ENCODE measurements at places on chromosomes 4 and X.

GRCh38 chr4:6918338-6918737, 8.7 kb downstream of the TBC1D14 start:
- no peak for DNase-seq

GRCh38 chr4:36485885-36486284, 204.5 kb downstream of the DTHD1 start:
- no peak for DNase-seq

DNA sequence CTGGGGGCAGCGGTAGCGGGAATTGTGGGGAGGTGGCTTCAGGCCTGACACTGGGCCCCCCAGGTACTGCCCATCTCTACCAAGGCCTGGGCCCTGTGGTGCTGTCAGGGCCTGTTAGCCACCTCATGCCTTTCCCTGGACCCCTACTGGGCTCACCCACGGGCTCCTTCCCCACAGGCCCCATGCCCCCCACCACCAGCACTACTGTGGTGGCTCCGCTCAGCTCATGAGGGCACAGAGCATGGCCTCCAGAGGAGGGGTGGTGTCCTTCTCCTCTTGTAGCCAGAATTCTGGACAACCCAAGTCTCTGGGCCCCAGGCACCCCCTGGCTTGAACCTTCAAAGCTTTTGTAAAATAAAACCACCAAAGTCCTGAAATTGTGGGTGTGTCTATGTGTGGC, 7.5 kb downstream of the GATA1 start:
- no peak for DNase-seq

GRCh38 chr4:152033621-152034020, 272.8 kb upstream of the GATB start:
- no peak for DNase-seq

DNA sequence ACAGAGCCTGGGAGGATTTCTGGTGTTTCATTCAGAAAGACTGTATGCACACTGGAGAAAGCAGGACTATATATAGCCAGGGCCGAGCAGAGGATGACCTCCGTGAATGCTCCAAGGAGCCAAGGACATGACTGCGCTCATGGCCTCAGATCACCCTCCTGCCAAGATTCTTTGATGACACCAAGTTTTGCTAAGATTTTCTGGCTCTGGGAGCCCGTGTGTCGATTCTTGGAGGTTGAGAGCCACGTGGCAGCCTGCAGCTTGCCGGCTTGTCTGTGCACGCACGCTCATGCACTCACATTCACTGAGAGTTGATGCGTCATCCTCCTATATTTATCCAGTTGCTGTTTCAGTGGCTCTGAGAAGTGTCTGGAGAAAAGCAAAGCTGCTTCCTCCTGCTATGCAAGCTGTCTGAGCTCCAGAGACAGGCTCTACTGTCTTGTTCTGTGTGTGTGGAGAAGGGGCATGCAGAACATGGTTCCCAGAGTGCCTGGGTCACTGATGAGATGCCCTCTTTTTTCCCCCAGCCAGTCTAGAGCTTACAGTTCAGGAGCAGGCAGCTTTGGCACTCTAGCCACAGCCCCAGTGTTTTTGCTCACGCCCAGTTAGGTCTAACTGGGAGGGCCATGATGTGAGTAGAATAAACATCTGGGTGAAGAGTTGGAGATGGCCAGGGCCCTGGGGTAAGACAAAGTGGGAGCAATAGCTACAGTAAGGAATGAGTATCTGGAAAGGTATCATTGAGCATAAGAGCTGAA, 64.9 kb upstream of the SCOC start:
- DNase-seq: no peak

GRCh38 chrX:65667157-65667502, 324 bp upstream of the MSN start:
- no peak for DNase-seq

- no peak for DNase-seq
Measured at GRCh38 chr4:8911316-8912088, 39.9 kb upstream of the HMX1 start.

DNA sequence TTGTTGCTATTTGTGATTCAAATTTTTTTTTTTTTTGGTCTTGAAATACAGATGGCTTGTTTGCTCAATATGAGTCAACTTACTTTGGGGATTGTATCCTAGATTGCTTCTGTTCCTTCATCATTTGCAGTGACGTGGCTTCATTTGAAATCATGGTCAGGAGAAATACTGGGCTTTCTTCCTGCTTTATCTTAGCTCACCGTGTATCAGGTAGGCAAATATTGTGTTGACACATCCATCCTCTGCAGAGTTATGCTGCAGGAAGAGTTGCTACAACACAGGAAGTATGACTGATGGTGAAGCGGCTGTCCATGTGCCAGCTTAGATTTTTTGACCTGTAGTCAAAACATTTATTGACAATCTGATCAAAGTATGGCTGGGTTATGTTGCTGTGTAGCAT, 232.2 kb downstream of the C4orf33 start:
- DNase-seq: no peak

- no peak for DNase-seq
Measured at GRCh38 chr4:109912706-109913595, at the start of gene EGF. Gene EGF, plus strand, starts transcription at chr4:109912883. Its CDS starts 453 bp downstream, at chr4:109913336.

- no peak for DNase-seq
Measured at GRCh38 chr4:25467843-25468242, 90.8 kb downstream of the ANAPC4 start.

DNA sequence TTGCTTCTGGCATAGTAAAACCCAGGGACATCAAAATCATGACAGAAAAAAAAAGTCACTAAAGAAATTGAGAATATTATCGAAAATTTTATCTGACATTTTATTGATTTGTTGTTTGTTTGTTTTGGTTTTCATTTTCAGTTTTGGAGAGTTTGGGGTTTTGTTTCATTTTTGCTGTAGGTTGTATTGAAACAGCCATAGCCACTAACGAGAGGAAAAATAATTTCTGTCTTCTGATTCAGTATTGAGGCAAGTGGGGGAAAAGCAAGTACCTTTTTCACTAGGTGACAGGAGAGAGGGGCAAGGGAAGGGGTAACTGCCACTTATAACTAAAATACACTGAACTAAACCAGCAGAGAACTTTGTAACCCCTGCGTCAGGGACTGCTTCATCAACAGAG, 392.8 kb upstream of the NDST3 start:
- DNase-seq: no peak

- no peak for DNase-seq
Measured at GRCh38 chr4:130233377-130234047, 1137.6 kb downstream of the C4orf33 start.

- no peak for DNase-seq
Measured at GRCh38 chr4:152044331-152045036, 283.7 kb upstream of the GATB start.

GRCh38 chr4:101556842-101557241, 209.5 kb upstream of the PPP3CA start:
- DNase-seq: no peak

DNA sequence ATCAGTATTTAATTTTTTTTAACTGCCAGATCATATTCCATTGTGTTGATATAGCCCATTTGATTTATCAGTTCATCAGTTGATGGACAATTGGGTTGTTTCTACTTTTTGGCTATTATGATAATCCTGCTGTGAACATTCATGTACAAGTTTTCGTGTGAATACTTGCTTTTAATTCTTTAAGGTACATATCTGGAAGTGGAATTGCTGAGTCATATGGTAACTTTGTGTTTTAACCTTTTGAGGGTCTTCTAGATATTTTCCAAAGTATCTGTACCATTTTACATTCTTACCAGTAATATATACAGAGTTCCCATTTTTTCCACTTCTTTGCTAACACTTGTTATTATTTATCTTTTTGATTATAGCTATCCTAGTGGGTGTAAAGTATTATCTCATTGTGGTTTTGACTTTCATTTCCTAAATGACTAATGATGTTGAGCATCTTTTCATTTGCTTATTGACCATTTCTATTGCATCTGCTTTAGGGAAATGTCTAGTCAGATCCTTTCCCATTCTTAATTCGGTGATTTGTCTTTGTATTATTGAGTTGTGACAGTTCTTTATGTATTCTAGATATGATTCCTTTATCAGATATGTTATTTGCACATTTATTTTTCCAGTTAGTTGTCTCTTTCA, 75.2 kb upstream of the NUDT6 start:
- no peak for DNase-seq

DNA sequence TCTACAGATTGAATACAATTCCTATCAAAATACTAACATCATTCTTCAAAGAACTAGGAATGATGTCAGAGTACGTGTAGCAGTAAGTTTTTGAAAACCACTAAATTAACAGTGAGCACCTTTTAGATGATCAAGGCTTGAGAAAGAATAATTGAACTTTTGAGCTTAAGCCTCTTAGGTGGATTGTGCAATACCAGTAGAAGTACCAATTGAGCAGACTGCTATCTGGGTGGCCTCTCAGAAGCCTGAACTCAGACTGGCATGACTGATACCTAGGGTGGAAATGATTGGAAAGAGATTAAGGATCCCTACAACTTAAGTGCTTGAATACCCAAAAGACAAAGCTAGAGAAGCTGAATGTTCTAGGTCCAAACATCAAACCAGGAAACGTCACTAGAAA, 200.3 kb upstream of the GALNTL6 start:
- DNase-seq: no peak

GRCh38 chr4:3369781-3370674, 71.7 kb upstream of the HGFAC start:
- DNase-seq: peak; percentile 56

- no peak for DNase-seq
Measured at GRCh38 chrX:85685843-85686242, 306.4 kb upstream of the POF1B start.

GRCh38 chrX:119801253-119802221, 10.1 kb upstream of the RPL39 start:
- no peak for DNase-seq

- no peak for DNase-seq
Measured at GRCh38 chrX:134737061-134737460, 78.8 kb upstream of the PLAC1 start.

DNA sequence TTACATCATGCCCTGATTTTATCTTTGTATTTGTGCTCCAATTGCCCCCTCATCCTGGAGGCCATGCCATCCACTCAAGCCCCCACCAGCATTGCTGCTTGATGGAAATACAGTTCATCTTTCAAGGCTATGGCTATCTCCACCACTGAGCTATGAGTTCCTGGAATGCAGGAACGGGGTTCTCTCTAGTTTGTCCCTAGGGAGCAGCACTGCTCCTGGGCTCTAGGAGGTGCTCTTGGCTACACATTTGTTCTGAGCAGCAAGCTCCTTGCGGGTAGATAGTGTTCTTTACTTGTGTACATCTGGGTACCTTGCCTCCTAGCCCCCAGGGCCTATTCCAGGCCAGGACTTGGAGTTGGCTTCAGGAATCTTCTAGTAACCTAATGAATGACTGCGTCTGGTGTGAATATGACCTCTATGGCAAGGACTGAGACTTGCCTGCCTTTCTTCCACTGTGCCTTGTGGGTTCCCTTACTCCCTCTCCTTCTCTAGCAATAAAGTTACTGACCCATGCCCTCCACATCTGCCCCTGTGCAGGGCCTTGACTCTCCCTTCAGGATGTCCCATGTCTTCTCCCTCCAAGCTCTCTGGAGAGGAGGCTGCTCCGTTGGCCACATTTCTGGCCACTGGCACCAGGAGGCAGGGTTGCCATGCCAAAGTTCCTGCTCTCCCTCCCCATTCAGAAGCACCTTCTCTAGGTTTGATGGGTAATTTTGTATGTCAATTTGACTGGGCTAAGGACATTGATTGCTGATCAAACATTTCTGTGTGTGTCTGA, 7.6 kb downstream of the CITED1 start:
- DNase-seq: no peak

DNA sequence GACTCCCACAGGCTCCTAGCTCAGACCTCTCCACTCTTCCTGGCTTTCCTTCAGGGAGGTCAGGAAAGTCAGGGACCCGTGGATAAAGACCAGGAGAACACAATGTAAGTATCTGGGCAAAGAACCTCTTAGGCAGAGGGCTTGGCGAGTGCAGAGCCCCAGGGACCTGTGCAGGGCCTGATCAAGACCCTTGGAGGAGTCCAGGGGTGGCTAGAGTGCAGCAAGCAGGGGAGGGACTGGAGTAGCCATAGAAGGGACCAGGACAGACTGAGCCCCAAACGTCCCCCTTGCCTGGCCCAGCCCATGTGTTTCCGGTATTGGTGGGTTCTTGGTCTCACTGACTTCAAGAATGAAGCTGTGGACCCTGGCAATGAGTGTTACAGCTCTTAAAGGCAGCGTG, 5.9 kb upstream of the TNIP2 start:
- no peak for DNase-seq

GRCh38 chr4:124684301-124684700, 28.2 kb downstream of the ANKRD50 start:
- DNase-seq: no peak

GRCh38 chr4:18020671-18021469, 685 bp downstream of the LCORL start:
- DNase-seq: peak; percentile 33

GRCh38 chrX:136754651-136755050, 26.1 kb downstream of the ARHGEF6 start:
- no peak for DNase-seq

DNA sequence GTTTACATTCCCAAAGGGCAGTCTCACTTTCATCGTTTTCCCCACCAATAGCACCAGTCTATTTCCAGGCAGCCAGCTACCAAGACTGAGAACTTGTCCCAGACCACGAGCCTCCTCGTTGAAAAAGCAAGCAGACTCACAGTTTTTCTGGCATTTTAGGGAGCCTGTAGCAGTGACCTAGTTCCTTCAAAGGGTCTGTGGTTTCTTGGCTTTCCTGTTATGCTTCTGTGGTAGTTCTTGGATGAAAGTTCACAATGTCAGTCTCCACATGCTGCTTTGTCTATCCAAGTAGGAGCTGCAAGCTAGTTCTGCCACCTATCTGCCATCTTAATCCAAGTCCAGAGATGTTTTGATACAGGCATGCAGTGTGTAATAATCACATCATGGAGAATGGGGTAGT, 151.6 kb upstream of the ZC4H2 start:
- no peak for DNase-seq

- no peak for DNase-seq
Measured at GRCh38 chr4:67332627-67333026, 212.7 kb downstream of the CENPC start.

DNA sequence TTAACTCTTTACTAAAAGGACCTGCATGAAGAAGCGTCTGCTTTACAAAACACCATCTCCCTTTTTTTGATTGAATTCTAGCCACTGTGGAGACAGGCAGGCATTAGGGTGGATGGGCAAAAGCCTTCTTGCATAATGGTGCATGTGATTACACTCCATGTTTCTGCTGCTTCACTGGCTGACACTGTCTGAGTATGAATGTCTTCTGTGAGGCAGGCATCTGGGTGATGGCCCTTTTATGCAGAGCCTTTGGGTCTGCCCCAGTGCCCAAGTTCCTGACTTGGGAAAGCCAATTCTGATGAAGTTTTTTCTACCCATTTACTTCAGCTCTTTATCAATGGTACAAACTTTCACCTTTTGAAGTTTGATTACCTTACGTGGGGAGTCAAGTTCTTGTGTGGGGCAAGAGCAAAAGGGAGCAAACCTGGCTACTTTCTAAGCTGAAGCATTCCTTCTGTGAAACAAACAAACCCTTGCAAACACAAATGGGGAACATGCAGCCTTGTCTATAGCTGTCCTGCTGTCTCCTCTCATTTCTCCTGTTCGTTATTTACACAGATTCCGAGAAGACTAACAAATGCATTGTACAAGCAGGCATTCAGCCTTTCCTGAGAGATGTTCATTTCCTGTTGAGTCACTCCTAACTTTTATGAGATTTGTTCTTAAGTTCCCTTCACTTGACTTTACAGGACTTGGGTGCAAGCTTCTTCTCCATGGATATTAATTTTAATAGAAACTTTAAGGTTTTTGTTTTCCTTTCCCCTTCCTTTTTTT, 301.9 kb downstream of the TLL1 start:
- no peak for DNase-seq

- no peak for DNase-seq
Measured at GRCh38 chr4:150389896-150390530, 191.9 kb upstream of the MAB21L2 start.

- DNase-seq: no peak
Measured at GRCh38 chr4:23952258-23952657, 62.4 kb upstream of the PPARGC1A start.

All from activated CD4-positive, alpha-beta T cell treated with anti-CD3 and anti-CD28 coated beads, Interleukin-2, amount 50 U/mL, for 48 hours (primary cell).